Hematopoietic multipotent progenitor cell treated with erythropoietin and hydrocortisone succinate and interleukin-3 and kit ligand, for 8 days (in vitro differentiated cells): ENCODE measurements at places on chromosomes 5 and 9.
A peak's percentile ranks its signal among the peaks of the same experiment; 100 is the strongest.

- no peak for DNase-seq
Observed at GRCh38 chr5:79727451-79728355, 38.1 kb downstream of the CMYA5 start.

DNA sequence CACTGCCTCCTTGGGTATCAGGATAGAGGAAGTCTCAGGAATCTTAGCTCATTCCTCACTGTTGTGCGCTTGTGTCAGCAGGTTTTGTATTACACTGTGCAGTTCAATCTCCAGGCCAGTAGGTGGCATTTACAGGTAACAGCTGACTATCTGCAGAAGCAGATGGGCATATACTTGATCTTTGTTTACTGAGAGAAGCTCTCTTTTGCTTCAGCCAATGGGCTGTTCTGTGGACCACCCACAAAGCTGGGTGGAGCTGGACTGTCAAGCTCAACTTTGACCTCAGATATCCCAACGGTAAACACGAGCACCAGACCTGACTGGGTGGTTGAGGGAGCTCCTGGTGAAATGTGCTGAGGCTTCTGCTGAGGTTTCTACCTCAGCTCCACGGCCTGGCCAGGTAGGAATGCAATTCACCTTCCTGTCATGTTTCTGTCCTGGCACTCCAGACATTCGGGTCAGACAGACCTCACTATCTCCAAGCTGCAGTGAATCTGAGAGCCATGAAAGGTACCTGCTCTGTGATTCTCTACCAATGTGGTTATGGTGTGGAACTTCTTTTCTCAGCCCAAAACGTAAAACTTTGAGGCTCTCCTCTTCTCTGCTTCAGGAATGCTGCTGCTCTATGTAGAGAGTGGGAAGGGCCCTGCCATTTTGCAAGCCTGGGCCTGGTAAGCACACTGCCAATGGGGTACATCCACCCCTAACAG, 167.9 kb upstream of the ACTBL2 start:
- peak; percentile 53 for DNase-seq

DNA sequence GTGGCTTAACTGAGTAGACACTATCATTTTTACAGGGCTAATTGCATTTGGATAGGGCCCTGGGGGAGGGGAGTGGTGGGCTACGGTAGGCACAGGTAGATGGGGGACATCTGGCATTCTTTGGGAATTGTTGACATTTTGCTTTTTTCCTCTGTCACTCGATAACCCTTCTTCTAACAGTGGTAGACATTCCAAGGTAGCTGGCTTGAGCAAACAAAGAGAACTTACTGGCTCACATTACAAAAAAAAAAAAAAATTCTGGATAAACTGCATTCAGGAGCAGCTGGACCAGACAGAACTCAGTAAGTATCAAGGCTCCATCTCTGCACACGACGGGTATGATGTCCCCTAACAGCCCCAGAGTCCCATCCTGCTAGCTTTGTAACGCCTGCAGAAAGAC, 585.2 kb downstream of the ZNF608 start:
- DNase-seq, result no peak

- DNase-seq, result no peak
Observed at GRCh38 chr9:114094971-114095370, 4.1 kb downstream of the KIF12 start.

DNA sequence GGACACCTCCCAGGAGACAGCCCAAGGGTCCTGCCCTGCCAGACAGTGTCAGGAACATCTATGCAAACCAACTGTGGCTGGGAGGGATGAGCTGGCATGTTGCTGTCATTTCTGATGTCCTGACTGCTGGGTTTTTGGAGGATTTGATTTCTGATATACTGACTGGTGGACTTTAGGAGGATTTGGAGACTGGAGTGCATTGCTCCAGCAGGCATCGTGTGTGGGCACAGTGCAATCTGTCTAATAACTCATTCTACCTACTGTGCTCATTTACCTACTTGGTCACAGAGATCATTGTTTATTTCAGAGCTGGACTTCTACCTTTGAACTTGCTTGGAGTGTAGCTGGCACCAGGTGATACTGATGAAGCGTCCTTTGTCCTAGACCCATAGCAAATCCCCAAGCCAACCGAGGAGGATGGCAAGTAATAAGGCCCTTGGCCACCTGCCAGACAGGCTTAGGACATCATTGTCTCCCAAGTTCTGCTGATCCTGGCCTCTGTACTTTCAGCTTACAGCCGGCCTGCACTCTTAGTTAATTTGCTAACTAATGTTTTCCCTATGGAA, 124.3 kb upstream of the ICE1 start:
- DNase-seq, result no peak

GRCh38 chr9:108618906-108619550, 236.8 kb downstream of the ACTL7B start:
- DNase-seq, result no peak

DNA sequence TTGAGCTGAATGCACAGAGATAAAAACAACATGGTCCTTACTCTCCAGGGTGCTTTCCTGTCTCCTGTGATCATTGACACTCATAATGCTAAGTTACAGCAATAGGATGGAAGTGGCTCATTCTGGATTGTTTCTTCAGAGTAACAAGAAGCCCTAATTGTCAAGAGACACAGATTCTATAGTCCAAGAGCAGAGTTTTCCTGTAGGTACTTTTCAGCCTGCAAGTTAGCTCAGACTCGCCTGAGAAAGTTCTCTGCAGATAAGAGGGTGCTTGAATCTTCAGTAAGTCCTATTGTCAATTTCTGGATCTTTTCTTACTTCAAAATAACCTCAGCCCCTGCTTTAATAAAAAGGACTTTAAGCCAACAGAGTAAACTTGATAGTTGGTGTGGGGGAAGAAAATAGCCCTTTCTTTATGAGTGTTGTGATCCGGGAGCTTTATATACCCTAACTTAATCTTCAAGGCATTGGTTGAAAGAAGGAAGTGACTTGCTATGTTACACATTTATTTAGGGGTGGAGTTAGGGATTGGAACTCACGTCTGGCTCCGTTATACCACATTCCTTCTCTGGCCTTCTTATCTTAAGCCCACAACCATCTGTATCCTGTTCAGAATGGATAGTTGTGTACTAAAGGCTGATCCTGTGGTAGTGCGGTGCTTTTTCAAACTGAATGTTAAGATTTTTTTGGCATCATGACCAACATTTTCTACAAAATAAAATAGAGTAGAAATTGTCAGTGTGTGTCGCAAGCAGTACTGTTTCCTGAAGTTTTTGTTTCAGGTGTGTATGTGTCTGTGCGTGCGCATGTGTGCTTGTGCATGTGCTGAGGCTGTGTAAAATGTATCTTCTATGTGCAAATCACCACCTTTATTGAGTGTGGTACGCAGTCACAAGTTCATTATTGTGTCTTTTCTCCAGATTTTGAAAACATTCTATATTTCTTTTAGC, 173.9 kb downstream of the WDR70 start:
- peak; percentile 96 for DNase-seq

GRCh38 chr9:87864915-87865314, 17.8 kb upstream of the SPATA31E1 start:
- no peak for DNase-seq

GRCh38 chr9:90858457-90858901, 56.9 kb downstream of the SYK start:
- DNase-seq, result no peak

- no peak for DNase-seq
Observed at GRCh38 chr9:94624629-94625028, 14.7 kb downstream of the FBP1 start.

- DNase-seq, result no peak
Observed at GRCh38 chr5:138955013-138955660, 80.0 kb upstream of the LRRTM2 start.

- no peak for DNase-seq
Observed at GRCh38 chr9:26244661-26245451, 566.6 kb upstream of the TUSC1 start.

GRCh38 chr9:137682428-137683105, 63.8 kb downstream of the EHMT1 start:
- DNase-seq, result no peak

DNA sequence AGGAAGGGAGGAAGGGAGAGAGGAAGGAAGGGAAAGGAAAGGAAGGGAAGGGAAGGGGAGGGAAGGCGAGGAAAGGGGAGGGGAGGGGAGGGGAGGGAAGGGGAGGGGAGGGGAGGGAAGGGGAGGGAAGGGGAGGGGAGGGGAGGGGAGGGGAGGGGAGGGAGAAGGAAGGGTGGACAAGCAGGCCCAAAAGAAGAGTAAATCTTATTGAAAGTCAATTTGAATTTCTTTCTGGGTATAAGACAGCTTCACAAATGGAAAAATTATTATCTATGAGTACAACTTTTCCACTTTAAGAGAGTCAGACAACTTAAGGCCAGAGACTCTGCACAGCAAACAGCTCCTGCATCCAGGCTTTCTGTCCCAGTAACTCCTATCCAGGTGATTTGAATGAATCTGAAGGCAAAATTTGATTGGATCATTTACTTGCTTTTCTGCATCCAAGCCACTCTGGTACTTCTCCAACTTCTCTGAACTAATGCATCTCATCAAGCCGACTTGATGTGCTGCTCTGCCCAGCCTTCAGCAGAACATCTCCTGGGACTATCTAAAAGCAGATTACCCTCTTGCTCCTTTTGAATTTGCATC, 363.4 kb upstream of the KIF2A start:
- no peak for DNase-seq

- no peak for DNase-seq
Observed at GRCh38 chr5:38478166-38478565, 78.3 kb downstream of the LIFR start.

DNA sequence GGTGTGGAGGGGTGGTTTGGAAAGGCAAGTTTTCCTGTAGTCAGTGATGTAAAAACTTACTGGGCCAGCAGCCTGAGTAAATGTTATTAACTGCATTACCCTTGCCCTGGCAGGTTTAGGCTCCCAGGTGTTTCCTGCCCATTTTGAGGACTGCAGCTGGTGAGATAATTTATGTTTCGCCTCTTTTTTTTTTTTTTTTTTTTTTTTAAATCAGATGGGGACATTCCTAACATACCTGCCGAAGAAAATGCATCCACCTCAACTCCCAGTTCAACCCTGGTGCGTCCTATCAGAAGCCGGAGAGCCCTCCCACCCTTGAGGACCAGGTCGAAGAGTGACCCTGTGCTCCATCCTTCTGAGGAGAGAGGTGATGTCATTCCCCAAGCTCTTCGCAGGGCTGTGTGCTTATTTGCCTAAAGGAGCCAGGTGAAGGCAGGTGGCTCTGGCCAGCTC, 60.6 kb downstream of the ENTREP1 start:
- no peak for DNase-seq

GRCh38 chr5:73066466-73066865, 53.9 kb upstream of the TMEM171 start:
- DNase-seq, result no peak

DNA sequence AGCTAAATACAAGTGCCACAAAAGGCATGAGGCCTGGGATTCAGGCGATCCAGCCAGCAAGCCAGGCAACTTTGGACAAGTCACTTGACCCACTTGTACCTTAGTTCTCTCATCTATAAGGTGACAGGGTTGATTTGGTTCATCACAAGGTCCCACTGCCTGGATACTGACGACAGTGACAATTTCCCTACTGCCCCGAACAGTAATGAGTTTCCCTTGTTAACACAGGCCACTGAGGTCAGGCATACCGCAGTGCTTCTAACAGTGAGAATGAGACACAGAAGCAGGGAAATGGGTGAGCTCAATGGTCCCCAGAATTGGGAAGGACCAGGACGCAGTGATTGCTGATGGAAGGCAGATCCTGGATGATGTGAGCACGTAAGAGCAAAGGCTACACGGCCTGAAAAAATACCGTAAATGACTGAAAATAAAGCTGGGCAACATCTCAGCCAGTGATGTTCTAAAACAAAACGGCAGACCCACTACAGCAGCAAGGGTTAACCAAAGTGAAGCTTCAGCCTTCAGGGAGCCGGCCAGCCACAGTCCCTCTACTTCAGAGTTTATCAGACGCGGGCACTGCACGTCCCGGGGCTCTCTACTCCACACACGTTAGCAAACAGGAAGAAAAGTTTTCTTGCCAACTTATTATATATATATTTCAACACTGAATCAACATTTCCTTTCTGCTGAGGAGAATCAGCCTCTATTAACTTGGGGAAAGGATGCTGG, 846 bp downstream of the MGAT1 start:
- DNase-seq, result no peak

- DNase-seq, result no peak
Observed at GRCh38 chr5:159956074-159956473, 39.8 kb downstream of the ADRA1B start.

- peak; percentile 13 for DNase-seq
Observed at GRCh38 chr5:14405706-14406553, 175.7 kb upstream of the OTULINL start.

DNA sequence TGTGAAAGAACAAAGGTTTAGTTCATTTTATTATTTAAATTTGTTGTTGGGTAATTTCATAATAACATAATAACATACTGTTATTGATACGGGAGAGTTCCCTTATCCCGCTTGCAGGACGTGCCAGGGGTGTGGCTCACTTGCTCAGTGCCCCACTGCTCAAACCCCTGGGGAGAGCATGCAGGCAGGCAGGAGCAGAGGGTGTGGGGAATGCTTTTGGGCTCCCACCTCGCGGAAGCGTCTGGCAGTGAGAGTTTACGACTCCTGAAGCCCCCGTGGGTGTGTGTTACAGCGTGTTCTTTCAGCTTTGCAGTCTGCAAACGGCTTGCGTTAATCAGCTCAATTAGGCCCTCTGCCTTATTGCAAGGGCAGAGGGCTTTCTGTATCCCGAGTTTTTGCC, 675.9 kb downstream of the SEMA5A start:
- no peak for DNase-seq

DNA sequence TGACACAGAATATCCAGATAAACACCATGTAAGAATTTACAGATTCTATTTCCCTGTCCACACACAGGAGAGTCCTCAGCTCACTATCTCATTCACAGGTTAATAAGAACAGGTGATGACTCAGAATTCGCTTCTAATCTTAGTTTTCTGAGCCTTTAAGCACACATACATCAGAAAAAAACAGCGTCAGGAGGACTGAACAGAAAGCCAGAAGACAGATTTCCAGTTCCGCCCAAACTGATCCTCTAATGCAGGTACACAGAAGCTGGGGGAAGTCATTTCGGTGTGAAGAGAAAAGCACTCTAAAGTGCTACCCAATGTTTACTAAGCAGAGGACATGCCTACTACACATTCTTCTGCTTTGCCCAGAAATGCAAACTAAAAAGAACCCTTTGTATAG, 1.6 kb downstream of the CEMIP2 start:
- no peak for DNase-seq

DNA sequence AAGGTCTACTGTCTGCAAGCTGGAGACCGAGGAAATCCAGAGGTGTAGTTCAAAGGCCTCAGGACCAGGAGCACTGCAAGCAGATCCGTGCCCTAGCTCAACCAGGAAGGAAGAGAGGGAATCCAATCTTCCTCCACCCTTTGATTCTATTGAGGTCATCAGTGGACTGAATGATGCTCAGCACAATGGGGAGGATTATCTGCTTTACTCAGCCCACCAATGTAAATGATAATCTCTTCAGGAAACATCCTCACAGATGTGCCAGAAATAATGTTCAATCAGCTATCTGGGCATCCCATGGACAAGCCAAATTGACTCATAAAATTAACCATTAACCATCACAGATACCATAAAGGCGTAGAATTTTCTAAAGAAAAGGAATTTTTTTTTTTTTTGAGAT, 92.0 kb downstream of the BASP1 start:
- DNase-seq, result no peak

DNA sequence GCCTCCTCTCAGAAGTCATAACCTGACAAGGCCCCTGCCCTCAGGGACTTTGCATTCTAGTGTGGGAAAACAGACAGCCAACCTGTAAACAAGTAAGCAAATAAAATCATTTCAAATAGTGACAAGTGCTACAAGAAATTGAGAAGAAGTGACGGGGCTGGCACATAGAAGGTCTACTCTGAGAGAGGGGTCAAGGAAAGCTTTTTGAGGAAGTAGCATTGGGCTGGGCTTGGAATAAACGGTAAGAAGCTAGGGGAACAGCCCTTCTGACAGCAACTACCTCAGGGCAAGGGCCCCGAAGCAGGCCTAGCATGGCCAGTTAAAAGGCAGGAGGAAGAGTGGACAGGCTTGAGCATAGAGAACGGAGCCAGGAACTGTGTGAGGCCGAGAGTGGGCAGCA, 4.8 kb upstream of the SLC2A8 start:
- DNase-seq, result no peak
